H54 (cell line): ENCODE measurements at places on chromosomes 6 and 20.

DNA sequence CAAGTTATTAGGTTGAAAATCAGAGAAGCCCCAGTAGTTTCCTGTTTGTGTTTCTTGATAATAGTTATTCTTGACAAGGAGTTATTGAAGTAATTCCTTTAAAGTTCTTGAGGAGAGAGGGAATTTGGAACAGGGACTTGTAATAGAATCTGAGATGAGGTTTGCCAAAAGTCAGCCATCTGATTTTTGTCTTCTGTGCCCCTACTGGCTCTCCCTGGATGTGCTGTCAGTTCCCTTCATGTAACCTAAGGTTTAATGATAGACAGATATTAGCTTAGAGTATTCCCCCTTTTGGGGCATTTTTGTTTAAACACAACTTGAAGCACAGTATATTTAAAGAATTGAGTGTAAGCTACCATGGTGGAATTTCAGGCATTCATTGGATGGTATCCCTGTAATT is 71.4 kb downstream of the CARMIL1 start:
- DNase-seq = no peak

GRCh38 chr20:43243672-43244269 is 54.1 kb upstream of the PTPRT start:
- DNase-seq = no peak

GRCh38 chr6:158014505-158015187 is 33.0 kb downstream of the SYNJ2 start:
- no peak for DNase-seq

DNA sequence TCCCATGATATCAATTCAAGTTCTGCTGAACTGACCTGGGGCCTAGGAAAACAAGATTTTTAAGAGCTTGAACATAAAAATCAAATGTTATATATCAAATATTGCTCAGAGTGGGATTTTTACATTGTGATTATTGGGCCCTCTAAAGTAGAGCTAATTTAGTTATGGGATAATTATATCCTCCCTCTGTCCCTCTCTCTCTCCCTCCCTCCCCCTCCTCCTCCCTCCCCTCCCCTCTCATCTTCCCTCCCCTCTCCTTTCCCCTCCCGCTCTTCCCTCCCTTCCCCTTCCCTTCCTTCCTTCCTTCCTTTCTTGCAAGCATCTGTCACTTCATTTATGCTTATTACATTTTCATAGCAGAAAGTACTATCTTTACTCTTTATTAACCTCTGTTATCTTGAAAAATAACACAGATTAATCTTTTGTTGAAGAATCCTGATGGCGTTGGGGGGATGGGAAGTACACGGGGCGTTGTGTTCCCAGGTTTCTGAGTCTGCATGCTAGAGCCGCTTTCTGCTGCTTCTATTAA is 32.8 kb downstream of the KIF25 start:
- no peak for DNase-seq

- DNase-seq = no peak
These were observed 16.3 kb downstream of the FAM50B start for GRCh38 chr6:3865463-3865862.

DNA sequence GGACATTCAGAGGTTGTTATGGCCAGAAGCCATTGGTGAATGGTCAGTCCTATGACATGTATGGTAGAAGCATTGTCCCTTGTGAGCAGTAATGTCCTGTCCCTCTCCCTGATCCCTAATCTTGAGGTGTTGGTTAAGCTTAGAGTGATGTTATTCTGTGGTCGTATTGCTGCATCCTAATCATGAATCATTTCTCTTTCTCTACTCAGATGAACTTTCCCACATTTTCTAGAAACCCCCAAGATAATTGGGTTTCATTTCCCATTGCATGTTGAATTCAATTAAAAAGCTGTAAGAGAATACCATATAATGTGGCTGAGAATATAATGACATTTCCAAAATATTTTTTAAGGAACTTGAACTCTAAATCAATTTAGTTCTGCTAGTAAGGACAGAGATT is 175.1 kb downstream of the PLCB4 start:
- no peak for DNase-seq

GRCh38 chr20:63293456-63293855 is 470 bp downstream of the COL20A1 start:
- no peak for DNase-seq

GRCh38 chr20:21272279-21272678 is 30.9 kb upstream of the XRN2 start:
- no peak for DNase-seq

- DNase-seq = no peak
These were observed 8.0 kb upstream of the SNX3 start for GRCh38 chr6:108268845-108269244.

DNA sequence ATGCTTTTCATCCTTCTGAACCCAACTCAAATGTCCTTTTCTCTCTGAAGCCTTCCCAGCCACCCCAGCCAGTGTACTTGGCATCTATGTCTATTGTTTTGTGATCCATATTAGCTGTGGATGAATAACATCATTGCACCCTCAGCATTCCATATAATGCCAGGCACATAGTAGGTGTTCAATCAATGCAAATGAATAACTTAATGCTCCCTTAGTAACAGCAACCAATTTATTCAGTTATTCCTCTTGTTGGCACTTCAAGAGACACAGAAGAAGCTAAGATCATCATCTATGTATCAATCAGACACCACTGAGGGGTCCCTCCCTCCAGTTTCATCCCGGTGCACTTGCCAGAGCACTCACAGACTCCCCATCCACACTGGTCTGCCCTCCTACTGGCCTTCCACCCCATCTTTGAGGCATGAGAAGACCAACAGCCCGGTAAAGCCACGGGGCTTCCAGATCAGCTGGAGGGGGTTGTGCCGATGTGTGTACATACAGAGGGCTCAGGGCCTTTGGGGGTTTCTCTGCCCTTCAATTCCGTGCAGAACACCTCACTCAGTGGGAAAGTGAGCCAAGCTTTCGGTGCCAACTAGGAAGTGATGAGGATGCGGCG is 2.4 kb upstream of the TAF8 start:
- DNase-seq = no peak

GRCh38 chr20:7272512-7272911 is 505.0 kb downstream of the BMP2 start:
- DNase-seq = no peak

DNA sequence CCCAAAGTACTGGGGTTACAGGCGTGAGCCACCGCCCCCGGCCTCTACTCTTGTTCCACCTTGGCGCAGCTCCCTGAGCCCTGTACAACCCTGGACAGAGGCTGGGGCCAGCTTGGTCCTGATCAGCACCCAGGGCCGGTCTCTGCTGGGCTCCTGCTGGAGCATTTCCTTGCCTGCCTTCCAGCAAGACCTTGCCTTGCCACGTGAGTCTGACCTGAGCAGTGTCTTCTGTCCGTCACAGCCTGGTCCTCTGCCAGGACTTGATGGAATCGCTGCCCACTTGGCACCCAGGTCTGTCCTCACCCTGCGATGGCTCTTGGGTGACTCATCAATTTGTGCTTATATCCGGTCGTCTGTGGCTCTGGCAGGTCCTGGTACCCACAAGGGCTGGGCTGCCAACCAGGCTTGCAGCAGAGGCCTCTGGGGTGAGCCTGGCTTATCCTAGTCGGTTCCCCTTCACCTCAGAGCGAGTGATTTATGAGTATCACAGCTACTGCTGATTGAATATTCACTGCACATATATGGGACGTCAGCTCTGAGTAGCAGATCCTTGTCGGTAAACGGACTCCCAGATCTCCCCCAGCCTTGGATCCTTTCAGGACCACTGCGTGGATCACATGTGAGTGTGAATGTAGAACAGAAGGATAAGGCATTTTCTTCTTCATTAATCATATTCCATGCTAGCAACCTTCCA is 10.1 kb upstream of the SULF2 start:
- no peak for DNase-seq

GRCh38 chr6:110876170-110876773 is 1.7 kb downstream of the AMD1 start:
- peak; percentile 35 for DNase-seq

DNA sequence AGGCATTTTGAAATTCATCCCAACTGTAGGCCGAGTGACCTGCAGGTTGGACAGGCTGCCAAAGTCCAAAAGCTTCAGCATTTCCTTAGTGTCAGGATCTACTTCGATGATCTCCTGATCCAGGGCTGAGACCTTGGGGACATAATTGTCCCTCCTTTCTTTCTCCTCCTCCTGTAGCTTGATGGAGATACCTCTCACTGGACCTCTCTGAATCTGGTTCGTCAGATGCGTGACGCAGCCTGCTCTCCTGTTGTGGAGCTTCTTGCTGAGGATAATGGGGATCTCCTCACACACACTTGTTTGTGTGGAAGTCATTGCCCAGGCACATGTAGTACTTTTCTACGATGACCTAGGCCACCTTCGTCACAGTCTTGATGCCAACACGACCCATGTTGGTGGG is 1.5 kb upstream of the MAS1L start:
- DNase-seq = no peak

- DNase-seq = no peak
These were observed 45.5 kb downstream of the STX11 start for GRCh38 chr6:144195671-144196270.

DNA sequence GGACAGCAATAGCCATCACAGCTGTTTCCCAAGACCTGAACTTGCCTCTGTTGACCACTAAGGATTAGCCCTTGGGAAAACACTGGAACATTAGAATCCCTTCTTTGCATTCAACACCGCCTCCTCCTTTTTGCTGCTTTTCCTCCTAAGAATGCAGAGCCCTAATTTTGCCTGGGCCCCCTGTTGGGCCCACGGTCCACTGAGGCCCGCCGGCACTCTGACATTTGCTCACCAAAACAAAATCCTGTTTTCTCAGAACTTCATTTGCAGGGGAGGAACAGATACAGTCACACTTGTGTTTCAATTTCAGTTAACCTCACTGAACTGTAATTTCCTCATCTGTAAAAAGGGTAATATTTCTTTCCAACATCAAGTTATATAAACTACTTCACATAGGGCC is 116.0 kb upstream of the JARID2 start:
- DNase-seq = no peak

GRCh38 chr6:109230453-109230852 is 135.1 kb downstream of the CEP57L1 start:
- no peak for DNase-seq

DNA sequence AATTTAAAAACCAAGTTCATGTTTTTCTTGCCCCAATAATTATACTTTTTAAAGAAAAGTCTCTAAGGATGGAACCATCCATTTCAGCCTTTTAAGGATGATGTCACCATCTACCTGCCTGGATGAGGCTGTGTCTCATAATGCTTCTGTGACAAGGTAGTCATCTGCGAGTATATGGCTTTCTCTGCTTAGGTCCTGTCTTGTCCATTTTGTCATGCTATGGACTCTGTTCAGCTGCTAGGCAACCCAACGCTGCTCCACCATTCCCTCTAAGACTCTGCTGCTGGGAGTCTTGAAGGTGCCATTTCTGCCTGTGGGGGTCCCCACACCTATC is 459.8 kb upstream of the RUNX2 start:
- DNase-seq = no peak

DNA sequence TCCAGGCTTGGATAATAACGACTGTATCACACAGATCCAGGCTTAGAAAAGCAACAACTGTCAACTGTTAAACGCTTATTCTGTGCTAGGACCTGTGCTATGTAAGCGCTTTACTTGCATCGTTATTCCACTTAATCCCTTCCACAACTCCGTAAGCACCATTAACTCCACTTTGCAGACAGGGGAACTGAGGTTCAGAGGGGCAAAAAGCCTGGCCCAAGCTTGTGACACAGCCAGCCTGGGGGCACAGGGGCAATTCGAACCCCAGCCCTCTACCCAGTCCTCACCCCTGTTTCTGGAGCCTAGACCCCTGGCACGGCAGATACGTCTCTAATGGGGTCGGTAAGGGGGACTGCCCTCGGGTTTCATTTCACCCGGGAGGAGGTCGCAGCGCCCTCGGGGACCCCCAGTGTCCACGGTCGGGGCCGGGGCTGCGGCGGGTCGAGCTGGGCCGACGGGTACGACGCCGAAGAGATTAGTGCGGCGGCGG is 411 bp downstream of the DSN1 start:
- DNase-seq = no peak

- no peak for DNase-seq
These were observed 20.1 kb downstream of the HLA-DMB start for GRCh38 chr6:32920715-32921114.

DNA sequence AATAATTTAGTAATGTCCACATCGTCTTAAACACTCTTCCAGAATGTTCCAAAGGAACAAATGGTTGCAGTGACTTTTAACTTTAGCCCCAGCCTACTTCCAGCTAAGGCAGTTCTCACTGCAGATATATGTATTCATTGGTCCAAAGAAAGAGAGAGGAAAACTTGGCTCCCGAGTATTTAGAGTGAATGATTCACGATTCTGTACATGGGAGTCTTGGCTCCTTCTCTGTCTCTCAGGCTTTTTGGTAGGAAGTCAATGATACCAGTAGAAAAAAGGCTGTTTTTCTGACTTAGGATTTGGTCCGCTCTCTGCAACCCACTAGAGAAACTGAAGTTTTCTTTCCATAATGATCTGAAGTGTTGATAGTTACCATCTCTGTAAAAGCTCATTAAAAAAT is 38.6 kb downstream of the E2F3 start:
- DNase-seq = no peak
